ENCODE measurements at places on chromosomes 2 and 18. TPM values are rescaled to one million over a fixed set of nuclear protein-coding genes. Genes with fewer than 3 reads are reported as not detected.
A peak's percentile ranks its signal among the peaks of the same experiment; 100 is the strongest.

The ABCG5 gene
- total RNA-seq: not detected

The VWA3B gene
- 6.1 TPM for total RNA-seq

The INHBB gene
- 24.3 TPM for total RNA-seq

The DCDC2C gene
- total RNA-seq: 3.9 TPM

The PID1 gene
- total RNA-seq: 33.1 TPM

The CRYGD gene
- total RNA-seq: not detected

The CRACDL gene
- 14.7 TPM for total RNA-seq

The GAD1 gene
- total RNA-seq: not detected

The ABCB11 gene
- total RNA-seq: 0.30 TPM

GRCh38 chr18:25661831-25662230 is 309.9 kb upstream of the ZNF521 start:
- H3K27me3 ChIP-seq: no peaks in the 10 kb centered on the region
- no peak overlapping the region for H3K4me3 ChIP-seq
- DNase-seq: no peak
- H3K4me1 ChIP-seq: no peaks in the 10 kb centered on the region
- no peaks in the 10 kb centered on the region for H3K36me3 ChIP-seq

DNA sequence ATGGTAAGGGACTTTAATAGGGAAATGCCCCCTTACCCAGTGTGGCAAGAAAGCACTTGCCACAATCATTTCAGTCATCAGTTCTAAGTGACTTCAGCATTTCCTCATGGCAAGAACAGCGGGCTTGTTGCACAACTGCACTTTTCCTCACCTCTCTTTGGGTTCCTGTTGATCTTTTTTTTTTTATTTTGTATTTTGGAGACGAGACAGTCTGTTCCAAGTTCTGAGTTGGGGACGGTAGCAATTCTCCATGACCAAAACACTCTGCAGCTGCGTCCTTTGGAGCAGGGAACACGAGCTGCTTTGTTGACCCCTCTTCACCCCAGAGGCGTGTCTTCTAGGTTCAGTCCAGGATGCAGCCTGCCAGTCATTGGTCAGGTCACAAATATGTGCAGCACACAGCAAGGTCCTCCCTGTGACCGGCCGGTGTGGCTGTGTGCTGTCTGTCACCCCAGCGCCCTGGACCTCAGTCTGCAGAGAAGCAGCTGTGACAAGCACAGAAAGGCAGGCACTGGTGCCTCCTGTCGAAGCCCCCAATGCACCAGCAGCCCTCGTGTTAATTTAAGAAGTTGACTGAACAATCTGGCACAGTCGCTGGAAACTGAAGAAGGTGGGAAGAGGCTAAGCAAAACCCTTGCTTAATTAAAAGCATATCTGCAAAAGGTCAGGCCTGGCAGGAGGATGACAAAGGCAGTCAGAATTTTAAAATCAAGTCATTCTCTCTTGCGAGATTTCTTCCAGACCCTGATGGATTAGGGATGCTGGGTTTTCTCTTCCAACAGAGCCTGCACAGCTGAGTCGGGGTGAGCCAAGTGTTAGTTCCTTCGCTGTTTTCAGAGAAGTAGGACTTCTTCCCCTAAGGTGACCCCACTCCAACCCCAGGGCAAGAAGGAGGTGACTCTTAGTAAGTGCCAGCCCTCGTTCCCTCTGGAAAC is 96.7 kb upstream of the COPS8 start:
- H3K27ac ChIP-seq: peak overlapping the region; percentile 55
- no peak overlapping the region for H3K4me3 ChIP-seq
- no peaks in the 10 kb centered on the region for H3K27me3 ChIP-seq
- H3K36me3 ChIP-seq: no peaks in the 10 kb centered on the region

DNA sequence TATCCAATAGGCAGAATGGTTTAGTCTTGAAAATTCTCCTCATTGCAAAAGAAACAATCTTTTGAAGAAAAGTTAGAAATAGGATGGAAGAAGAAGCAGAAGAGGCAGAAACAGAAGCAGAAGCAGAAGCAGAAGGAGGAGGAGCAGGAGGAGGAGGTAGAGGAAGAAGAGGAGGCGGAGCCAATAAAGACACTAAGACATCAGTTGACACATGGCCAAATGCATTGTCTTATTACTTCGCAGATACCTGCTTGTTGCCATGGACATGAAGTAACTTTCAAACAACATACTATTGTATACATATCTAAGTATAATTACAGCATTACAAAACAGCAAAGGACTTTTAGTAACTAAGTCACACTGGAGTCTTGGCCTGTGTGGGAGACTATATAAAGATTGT is 606.3 kb downstream of the METTL4 start:
- no peak overlapping the region for H3K4me3 ChIP-seq
- no peak for DNase-seq
- H3K27me3 ChIP-seq: no peaks in the 10 kb centered on the region
- H3K36me3 ChIP-seq: no peaks in the 10 kb centered on the region
- no peaks in the 10 kb centered on the region for H3K4me1 ChIP-seq
- no peak overlapping the region for H3K27ac ChIP-seq

DNA sequence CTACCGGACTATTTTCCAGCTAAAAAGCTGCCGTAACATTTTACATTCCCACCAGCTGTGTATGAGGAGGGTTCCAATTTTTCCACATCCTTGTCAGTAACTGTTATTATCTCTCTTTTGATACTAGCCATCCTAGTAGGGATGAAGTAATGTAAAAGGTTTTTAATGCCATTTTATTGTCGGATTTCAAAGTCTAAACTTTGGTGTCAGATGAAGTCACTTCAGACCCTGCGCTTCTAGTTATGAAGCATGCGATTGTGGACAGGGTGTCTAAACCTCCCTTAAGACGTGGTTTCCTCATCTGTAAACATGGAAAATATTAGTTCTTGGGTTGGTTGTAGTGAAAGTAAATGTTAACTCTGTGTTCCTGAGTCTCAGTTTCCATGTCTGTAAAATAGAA is 4.7 kb downstream of the DGKD start:
- H3K27me3 ChIP-seq: no peaks in the 10 kb centered on the region
- no peaks in the 10 kb centered on the region for H3K4me1 ChIP-seq
- no peak for DNase-seq
- H3K27ac ChIP-seq: no peak overlapping the region
- H3K36me3 ChIP-seq: peaks cover 6% of the 10 kb centered on the region
- no peak overlapping the region for H3K4me3 ChIP-seq

DNA sequence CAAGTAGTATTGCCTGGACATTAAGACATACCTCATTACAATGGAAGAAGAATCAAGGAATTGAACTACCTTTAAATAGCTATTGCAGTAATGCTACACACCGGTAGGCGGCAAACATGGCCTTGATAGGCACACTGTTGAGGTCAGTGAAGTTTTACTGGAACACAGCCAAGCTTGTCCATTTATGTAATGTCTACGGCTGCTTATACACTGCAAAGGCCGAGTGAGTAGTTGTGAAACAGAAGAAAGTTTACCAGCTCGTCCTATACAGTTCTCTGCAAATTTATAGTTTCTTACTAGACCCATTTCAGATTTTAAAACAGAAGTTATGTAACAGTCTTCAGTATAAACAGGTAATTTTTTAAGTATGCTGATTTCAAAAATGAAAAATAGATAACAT is 38.8 kb downstream of the PPP4R1 start:
- peaks cover 51% of the 10 kb centered on the region for H3K36me3 ChIP-seq
- no peak overlapping the region for H3K27ac ChIP-seq
- peak; percentile 94 for DNase-seq
- H3K27me3 ChIP-seq: no peaks in the 10 kb centered on the region
- H3K4me3 ChIP-seq: no peak overlapping the region
- H3K4me1 ChIP-seq: peaks cover 12% of the 10 kb centered on the region

DNA sequence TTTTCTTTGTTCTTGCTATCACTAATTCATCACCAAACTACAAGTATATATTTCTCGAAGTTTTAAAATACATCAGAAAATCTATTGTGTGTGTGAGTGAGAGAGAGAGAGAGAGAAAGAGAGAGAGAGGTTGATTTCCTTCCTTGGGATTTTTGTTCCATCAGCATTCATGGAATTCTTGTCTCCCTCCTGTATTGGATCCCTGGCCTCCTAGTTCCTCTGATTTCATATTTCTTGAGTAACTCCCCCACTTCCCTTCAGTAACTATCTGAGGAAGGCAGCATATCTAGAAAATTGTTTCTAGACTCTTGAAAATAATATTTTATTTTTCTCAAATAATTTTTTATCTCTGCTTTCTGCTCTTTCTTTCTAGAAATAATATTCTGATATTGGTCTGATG is 13.3 kb upstream of the ACTR2 start:
- no peaks in the 10 kb centered on the region for H3K4me1 ChIP-seq
- no peak overlapping the region for H3K27ac ChIP-seq
- DNase-seq: no peak
- H3K27me3 ChIP-seq: no peaks in the 10 kb centered on the region
- no peak overlapping the region for H3K4me3 ChIP-seq

DNA sequence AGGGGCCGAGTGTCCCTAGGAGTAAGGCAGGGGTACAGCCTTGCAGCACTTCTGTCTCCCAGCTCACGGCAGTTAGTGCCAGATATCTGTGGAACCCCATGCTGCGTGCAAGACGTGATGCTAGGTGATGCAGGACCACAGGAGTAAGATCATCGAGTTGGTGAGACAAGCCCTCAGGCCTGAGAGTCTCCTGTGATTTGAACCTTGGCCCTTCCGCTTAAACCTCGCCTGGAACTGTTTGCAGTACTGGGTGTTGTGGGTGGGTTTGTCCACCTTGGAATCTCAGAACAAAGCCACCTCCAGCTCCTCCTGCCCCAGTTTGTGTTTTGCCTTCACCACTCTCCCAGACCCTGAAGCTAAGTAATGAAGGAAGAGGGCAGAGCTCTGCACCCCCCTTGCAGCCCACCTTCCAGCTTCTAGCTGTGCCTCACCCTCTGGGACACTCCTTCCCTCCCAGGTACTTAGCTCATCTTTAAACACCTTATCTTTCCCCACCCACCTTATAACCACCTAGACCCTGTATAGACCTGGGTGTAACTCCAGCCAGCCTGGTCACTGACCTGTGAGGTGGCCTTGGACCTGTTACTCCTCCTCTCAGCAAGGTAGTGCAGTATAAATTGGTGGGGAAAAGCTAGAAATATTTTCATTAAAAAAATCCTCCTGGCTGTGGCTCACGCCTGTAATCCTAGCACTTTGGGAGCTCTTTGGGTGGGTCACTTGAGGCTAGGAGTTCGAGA is 6.6 kb downstream of the CNNM4 start:
- no peak for DNase-seq
- H3K4me1 ChIP-seq: peaks cover 32% of the 10 kb centered on the region
- no peaks in the 10 kb centered on the region for H3K36me3 ChIP-seq
- no peaks in the 10 kb centered on the region for H3K27me3 ChIP-seq
- no peak overlapping the region for H3K27ac ChIP-seq

DNA sequence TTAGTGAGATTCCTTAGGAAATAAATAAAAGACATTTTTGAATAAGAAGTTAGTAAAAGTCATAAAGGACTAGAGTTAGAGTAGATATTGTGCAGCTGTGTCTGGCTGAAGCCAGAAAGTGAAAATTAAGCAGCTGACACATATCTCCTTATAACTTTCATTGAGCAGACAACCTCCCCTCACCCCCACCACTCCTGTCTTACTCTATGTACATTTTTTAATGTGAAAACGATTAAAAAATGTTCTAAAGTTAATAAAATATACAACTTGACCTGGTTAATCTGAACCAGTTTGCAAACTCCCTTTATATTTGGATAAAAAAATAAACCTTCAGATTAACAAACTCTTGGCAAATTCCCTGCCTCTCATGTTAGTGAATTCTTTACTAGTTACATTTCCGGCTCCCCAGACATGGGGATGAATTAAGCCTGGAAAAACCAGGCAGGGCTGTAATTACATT is 462.8 kb downstream of the MEIS1 start:
- no peak for DNase-seq
- no peaks in the 10 kb centered on the region for H3K27me3 ChIP-seq
- peaks cover 13% of the 10 kb centered on the region for H3K4me1 ChIP-seq
- no peak overlapping the region for H3K4me3 ChIP-seq
- no peaks in the 10 kb centered on the region for H3K36me3 ChIP-seq
- H3K27ac ChIP-seq: peak overlapping the region; percentile 63

DNA sequence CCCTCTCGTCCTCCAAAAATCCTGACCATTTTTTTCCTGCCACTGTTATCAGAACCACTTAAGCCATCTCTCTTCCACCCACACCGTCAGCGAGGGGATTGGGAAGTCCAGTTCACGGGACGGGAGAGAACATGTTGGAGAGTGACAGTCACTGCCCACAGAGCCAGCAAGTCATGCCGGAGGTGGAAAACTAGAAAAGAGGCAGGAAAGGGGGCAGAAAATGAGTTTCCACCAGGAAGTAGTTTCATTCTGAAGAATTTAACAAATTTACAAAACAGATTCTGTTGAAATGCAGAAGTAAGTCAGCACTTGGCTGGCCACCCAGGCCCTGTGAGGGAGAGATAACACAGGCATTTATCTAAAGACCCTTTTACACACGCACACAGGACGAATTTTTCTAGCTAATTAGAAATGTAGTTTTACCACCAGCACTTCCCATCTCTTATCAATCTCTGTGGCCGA is 431.3 kb downstream of the TSN start:
- no peak for DNase-seq
- no peak overlapping the region for H3K27ac ChIP-seq
- H3K36me3 ChIP-seq: no peaks in the 10 kb centered on the region
- no peak overlapping the region for H3K4me3 ChIP-seq
- H3K27me3 ChIP-seq: no peaks in the 10 kb centered on the region

DNA sequence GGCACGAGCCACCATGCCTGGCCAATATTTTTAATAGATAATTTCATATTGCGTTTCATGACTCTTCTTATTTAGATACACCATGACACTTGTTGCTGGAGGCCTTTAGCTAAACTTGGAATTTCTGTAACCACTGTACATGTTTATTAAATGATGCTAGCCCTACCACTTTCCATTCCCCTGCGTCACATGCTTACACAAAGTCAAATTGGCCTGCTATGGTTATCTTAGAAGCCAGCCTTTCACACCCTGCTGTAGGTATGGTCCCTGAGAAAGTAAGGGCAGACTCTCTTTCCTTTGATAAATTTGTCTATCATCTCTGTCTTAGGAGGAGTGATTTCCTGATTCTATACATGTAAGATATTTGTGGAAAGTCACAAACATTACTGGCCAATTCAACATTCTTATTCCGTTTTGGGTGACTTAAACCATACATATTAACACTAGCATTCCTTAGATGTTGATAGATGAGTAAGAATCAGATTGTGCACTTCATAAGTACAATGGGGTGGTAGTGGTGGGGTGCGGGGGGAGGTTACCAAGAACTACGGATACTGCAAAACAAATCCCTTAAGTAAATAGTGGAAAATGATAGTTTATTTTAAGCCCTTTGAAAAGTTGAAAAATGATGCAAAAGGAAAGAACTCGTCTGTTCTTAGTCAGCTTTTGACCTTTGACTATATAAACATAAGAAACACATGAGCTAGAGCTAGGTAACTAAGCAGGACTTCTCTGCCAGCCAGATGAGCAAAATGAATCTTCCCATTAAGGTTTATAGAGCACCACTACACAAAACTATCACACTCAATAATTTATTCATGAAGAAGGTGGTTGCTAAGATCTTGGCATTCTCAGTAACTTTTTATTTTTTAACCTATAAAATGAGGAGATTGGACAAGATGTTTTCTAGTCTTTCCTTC is 7.9 kb upstream of the NDUFV2 start:
- H3K36me3 ChIP-seq: no peaks in the 10 kb centered on the region
- H3K4me1 ChIP-seq: peaks cover 3% of the 10 kb centered on the region
- no peak overlapping the region for H3K27ac ChIP-seq
- H3K27me3 ChIP-seq: no peaks in the 10 kb centered on the region
- no peak for DNase-seq
- H3K4me3 ChIP-seq: no peak overlapping the region

GRCh38 chr2:189379731-189380261 is 61.5 kb upstream of the WDR75 start:
- H3K4me3 ChIP-seq: no peak overlapping the region
- no peak for DNase-seq
- no peak overlapping the region for H3K27ac ChIP-seq
- no peaks in the 10 kb centered on the region for H3K4me1 ChIP-seq
- H3K27me3 ChIP-seq: no peaks in the 10 kb centered on the region
- no peaks in the 10 kb centered on the region for H3K36me3 ChIP-seq

GRCh38 chr2:165371356-165371755 is 98.1 kb upstream of the CSRNP3 start:
- H3K4me3 ChIP-seq: no peak overlapping the region
- H3K27me3 ChIP-seq: no peaks in the 10 kb centered on the region
- H3K36me3 ChIP-seq: no peaks in the 10 kb centered on the region
- no peak for DNase-seq

Data from tibial nerve (tissue), 4 donors.